M059J (cell line): ENCODE measurements at places on chromosomes 7 and 10.

DNA sequence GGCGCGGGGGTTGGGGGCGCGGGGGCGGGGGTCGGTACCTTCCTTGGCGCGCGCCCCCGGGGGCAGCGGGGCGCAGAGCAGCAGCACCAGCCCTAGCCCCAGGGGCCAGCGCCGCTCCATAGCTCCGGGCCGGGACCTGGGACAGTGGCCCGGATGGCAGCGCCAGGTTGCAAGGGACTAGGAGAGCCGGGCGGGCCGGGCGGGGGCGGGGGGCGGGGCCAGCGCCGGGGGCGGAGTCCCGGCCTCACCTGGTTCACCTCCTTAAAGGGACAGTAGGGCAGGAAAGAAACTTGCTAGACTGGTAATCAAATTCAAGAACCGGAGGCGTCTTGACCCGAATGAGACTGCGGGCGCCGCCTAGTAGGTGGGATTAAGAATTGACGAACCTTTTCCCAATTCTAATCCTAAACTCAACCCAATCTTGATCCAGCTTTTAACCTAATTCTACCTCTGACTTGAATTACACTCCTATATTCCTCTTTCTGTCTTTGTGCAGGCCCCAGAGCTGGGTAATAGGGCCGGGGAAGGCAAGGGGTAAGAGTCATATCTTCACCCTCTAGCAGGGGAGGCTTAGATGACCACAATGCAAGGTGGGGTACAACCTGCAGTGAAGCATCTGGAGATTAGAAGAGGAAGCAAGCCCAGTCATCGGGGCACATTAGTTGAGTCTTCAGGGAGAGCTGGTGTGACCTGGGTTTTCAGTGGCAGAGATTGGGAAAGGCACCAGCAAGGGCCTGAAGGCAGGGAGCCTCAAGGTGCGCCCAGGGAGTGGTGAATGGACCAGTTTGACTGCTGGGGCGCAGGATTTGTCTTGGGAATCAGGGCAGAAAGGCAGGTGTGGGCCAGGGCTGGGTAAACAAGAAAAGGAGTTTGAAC lies at the start of gene EPHA1:
EPHA1 (minus strand) TSS at position 171 of the 876 bp plus-strand sequence; CDS start at position 120, 51 bp downstream.
- DNase-seq = no peak

DNA sequence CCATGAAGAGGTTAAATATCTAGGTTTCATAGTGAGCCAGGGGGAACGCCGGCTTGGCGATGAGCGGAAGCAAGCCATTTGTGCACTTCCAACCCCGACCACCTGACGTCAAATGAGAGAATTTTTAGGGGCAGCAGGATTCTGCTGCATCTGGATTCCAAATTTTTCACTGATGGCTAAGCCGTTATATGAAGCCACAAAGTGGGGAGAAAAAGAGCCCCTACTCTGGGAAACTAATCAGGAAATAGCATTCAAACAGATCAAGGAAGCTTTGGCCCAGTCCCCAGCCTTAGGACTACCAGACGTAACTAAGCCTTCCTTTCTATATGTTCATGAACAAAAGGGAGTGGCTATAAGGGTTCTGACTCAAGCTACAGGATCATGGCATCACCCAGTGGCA lies 12.9 kb upstream of the ADCK2 start:
- DNase-seq = no peak

DNA sequence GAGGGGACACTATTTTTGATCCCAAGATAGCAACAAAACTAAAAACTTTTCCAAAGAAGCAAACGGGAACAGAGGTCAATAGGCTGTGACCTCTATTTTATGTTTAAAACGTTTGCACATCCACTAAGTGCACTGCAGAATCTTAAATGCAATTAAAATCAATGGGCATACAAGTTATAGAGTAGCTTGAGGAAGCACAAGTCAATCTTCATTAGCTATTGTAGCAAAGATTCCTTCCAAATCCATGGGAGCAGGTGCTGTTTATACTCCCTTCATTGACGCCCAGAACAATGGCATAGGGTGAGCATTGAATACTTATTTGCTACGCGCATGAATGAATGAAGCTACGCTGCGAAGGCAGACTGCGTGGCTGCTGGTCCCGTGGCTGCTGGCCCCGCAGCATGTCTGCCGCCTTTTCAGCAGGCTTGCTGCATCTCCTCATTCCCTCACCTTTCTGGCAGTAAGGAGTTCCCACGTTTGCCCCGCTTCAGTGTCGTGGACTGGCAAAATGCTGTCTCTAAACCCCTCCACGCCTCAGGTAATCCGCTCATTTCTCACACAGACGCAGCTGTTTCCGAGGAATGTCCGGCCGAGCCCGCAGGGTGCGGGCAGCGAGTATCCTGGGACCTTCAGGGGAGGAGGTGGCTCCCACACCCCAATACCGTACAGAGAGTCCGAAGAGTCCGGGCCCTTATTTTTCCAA lies 754 bp upstream of the PHYHIPL start:
- DNase-seq = no peak

DNA sequence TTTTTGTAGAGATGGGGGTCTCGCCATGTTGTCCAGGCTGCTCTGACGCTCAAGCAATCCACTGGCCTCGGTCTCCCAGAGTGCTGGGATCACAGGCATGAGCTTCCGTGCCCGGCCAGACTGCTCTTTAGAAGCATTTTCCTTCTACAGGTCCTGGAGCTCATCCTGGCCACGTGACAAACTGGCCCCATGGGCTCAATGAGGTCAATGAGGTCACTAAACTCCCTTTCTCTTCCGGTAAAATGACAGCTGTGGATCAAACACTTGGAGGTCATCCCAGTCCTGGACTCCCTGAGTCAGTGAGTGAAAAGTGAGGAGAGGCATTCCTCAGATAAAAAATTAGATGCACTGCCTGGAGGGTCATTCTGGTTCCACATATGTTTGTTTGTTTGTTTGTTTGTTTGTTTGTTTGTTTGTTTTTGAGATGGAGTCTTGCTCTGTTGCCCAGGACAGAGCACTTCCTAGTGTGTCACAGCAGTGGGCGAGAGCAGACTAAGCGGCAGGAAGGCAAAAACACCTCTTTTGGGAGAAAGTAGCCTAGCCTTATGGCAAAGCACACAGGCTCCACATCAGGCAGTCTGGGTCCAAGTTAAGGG lies 134.9 kb downstream of the TNS3 start:
- DNase-seq = peak; percentile 53

DNA sequence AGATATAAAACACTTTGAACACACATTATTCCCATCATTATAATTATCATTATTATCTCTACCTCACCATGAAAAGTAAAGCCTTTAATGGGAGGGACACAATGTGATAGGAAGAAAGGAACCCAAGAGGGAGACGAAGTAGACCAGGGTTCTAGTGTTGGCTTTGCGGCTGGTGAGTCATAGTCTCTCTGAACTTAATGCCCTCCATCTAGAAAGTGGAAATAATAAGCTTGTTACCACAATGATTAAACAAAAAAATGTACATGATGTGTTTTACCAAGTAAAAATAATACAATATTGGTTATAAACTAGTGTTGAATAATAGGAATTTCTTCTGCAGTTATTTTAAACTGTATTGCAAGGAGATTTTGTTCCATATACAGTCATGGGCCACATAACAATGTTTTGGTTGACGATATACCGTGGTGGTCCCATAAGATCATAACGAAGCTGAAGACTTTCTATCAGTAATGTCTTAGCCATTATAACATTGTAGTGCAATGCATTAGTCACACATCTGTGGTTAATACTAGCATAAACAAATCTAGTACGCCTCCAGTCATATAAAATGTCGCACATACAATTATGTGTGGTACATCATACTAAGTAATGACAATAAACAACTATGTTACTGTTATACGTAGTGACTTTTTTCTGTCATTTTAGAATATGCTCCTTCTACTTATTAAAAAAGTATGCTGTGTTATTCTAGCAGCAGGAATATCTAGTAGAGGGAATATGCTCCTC lies 450.6 kb upstream of the SORCS1 start:
- DNase-seq = peak; percentile 45

GRCh38 chr10:70466951-70467350 lies 11.6 kb upstream of the PALD1 start:
- no peak for DNase-seq

GRCh38 chr10:33134011-33134751 lies 176.2 kb upstream of the ITGB1 start:
- peak; percentile 97 for DNase-seq

GRCh38 chr7:134051020-134051419 lies 76.1 kb upstream of the LRGUK start:
- no peak for DNase-seq

DNA sequence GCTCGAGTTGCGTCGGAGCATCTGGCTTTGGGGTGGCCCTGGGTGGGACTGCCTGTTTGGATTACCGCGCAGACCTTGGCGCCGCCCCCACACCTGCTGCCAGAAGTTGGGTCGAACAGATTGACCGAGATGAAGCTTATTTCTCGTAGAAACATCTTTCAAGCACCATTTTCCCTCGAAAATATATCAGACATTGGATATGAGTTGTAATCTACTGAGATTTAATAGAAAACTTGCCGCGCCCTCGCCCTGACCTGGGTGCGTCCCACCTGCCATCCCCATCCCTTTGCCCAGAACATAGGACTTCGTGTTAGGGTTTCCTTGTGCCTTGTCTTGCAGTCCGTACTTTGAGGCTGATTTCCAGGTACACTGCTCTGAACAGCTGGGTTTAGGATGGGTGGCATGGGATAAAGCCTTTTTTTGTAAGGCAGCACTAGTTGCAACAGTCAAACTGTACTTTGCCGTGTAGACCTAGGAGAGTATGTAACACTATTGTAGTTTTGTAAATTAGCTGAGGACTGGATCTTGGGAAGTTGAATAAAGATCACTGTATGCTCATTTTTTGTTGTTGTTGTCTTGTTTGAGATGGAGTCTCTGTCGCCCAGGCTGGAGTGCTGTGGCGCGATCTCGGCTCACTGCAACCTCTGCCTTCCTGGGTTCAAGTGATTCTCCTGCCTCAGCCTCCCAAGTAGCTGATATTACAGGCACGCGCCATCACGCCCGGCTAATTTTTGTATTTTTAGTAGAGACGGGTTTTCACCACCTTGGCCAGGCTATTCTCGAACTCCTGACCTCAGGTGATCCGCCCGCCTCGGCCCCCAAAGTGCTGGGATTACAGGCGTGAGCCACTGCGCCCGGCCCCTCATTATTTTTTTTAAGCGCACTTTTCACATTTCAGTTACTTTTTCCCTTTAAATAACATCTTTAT lies 978 bp downstream of the OGDH start:
- DNase-seq = no peak

GRCh38 chr10:87038786-87039185 lies 18.7 kb downstream of the FAM25A start:
- DNase-seq = no peak

- DNase-seq = no peak
Observed at GRCh38 chr7:131781-132482, 60.4 kb upstream of the FAM20C start.

GRCh38 chr10:29897999-29898716 lies 161.2 kb downstream of the JCAD start:
- DNase-seq = no peak

DNA sequence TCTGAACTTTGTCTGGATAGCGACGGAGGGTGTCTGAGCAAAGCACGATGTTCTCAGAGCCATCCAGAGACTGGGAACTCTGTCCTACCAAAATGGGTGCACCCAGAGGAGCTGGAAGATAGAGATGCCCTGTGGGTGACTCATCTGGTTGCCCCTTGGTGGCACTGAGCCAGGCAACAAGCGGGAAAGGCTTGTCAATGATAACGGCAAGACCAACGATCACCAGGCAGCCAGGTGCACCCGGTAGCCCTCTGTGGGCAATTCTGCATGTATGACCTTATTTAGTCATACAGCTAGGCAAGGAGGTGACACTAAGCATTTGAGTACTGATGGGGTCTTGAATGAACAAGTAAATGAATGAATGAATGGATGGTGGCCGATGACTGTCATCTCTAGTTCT lies 2.8 kb upstream of the ELN start:
- DNase-seq = peak; percentile 31

DNA sequence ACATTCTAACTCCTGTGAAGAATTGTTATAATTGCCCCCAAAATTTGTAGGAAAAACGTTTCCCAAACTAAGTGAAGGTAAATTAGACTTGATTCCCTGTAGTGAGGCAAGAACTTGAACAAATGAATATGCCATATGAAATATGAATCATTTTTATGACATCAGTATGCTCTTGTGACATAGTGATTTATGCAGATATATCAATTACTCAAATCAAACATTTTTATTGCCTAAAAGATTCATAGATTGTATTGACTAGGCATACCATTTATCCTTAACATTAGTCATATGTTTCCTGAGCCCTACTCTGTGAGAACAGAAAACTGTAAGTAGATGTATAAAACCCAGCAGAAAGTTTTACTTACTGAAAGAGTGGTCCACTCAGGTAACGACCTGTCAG lies 245.6 kb downstream of the MALRD1 start:
- DNase-seq = no peak

GRCh38 chr7:91880016-91880412 lies 488 bp downstream of the MTERF1 start:
- DNase-seq = peak; percentile 12

DNA sequence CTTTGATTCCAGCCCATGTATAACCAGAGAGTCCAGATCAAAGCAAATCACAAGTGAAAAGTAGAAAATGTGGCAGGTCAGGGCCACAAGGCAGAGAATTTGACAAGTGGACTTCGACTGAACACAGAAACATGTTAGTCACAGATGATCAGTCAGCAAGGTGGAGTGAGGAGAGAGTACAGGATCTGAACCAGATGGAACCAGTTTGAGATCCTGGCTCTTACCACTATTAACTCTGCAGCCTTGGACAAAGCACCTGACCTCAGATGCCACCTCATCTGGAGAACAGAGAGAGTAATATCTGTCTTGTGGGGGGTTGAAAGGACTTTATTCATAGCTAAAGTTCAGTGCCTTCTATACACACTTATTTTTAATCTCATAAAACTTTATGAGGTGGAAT lies 4.4 kb downstream of the MRLN start:
- no peak for DNase-seq

- no peak for DNase-seq
Observed at GRCh38 chr7:80008039-80008438, 126.6 kb upstream of the GNAI1 start.

- DNase-seq = no peak
Observed at GRCh38 chr7:99397297-99397983, 11.0 kb downstream of the PDAP1 start.

DNA sequence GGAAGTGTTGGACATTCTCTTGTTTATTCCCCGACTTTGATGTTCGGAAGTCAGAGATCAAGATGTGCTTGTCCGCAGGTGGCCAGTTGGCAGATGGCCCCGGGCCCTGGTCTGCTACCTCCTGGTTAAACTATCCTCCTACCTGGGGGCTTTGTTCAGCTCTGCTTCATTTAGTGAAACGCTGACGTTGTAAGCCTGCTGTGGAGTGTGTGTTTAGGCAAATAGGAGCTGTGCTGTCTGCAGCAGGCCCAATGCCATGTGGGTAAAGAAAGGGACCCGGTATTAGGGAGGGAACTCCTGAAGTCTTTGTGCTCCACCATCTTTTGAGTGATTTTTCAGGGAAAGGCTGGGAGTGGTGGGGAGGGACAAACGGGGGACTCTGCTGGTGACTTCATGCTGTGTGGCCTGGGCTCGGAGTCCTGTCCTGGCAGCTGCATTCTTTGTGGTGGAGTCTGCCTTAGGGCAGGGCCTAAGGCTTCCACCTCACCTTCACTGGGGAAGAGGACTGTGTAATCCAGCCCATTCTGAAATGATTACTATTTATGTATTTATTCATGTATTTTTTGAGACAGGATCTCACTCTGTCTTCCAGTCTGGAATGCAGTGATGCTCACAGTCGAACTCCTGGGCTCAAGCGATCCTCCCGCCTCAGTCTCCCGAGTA lies 171.1 kb upstream of the KLF6 start:
- peak; percentile 33 for DNase-seq

- DNase-seq = no peak
Observed at GRCh38 chr7:21763818-21764217, 181.9 kb downstream of the CDCA7L start.

GRCh38 chr10:1662438-1663025 lies 74.8 kb downstream of the ADARB2 start:
- no peak for DNase-seq

- no peak for DNase-seq
Observed at GRCh38 chr10:86207226-86207625, 159.4 kb downstream of the GRID1 start.
